ENCODE measurements at places on chromosomes 16 and 17. TPM values are rescaled to one million over a fixed set of nuclear protein-coding genes. Genes with fewer than 3 reads are reported as not detected.

MYLK3 gene
- not detected for total RNA-seq

DNA sequence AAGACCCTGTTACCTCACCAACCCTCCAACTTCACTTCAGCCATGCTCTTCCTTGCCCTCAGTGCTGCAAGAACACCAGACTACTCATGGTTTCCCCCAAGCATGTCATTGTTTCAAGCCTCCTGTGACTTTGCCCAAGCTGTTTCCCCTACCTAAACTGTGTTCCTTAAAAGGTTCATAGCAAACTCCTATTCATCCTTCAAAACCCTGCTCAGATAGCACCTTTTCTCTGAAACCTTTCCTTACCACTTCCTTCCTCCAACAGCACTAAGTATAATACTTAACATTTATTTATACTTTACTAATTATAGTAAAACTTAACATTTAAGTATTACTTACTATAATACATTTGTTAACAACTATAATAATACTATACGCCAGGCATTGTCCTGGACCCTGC is 136.2 kb downstream of the CCT6B start:
- no peak overlapping the region for H3K4me3 ChIP-seq
- no peaks in the 10 kb centered on the region for H3K36me3 ChIP-seq
- peaks cover 8% of the 10 kb centered on the region for H3K27me3 ChIP-seq
- DNase-seq: no peak
- no peak overlapping the region for H3K27ac ChIP-seq

AGRP gene
- total RNA-seq: not detected

DNA sequence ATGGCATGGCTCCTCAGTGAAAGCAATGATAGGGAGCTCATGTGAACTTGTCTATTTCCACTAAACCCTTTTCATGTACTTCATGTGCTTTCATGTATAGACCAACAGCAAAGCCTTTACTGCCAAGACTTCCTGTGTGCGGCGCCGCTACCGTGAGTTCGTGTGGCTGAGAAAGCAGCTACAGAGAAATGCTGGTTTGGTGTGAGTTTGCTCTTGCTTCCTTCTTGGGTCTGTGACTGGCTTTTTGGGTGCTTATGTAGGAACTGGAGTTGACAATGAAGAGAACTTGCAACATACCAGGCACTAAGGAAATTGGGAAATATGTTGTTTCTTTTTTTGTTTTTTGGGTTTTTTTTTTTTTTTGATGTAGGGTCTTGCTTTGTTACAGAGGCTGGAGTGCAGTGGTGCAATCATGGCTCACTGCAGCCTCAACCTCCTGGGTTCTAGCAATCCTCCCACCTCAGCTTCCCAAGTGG is 5.7 kb downstream of the SNX11 start:
- H3K27ac ChIP-seq: peak overlapping the region; percentile 83
- peaks cover 48% of the 10 kb centered on the region for H3K4me1 ChIP-seq
- no peaks in the 10 kb centered on the region for H3K27me3 ChIP-seq
- H3K4me3 ChIP-seq: peak overlapping the region; percentile 57
- peaks cover 18% of the 10 kb centered on the region for H3K36me3 ChIP-seq

- H3K4me3 ChIP-seq: no peak overlapping the region
- H3K36me3 ChIP-seq: no peaks in the 10 kb centered on the region
- H3K4me1 ChIP-seq: no peaks in the 10 kb centered on the region
- no peak overlapping the region for H3K27ac ChIP-seq
- no peaks in the 10 kb centered on the region for H3K27me3 ChIP-seq
- no peak for DNase-seq
These were observed 165.4 kb downstream of the SEC14L1 start for GRCh38 chr17:77306048-77306789.

- H3K27me3 ChIP-seq: no peaks in the 10 kb centered on the region
- no peak overlapping the region for H3K27ac ChIP-seq
- H3K4me1 ChIP-seq: peaks cover 23% of the 10 kb centered on the region
- H3K36me3 ChIP-seq: peaks cover 4% of the 10 kb centered on the region
These were observed 238.0 kb upstream of the TBX2 start for GRCh38 chr17:61161615-61162134.

DNA sequence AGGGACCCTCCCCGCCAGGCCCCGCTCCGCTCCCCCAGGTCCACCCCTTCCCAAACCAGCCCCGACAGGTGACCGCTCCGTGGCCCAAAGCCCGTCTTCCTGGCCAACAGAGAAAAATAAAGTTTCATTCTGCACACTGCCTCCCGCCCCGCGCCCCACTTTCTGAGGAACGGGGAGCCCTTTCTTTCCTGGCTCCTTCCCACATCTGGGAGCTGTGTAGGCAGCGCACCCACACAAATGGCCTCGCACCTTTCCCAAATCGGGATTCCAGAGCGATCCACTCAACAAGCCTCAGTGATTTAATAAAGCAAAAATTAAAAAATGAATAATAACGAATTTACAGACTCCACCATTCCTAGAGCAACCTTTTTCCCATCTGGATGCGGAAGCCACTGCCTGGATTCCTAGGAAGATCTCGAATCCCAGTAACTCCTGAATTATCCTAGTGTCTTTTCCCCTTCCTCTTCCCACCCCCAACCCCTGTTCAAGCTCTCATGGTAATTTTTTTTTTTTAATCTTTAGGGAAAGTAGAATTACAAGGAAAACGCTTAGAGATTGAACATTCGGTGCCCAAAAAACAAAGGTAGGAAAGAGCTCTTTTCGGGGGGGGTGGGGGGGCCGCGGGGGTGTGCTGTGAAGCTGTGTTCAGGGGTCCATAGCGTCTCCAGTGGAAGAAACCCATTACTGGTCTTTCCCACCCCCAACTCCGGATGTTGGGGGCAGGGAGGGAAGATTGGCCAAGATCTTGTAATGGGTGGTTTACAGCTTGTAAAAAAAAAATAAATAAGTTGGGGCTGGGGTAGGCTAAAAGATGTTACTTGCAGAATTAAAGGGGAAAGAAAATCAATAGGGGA is 1.6 kb downstream of the IGF2BP1 start:
- no peak for DNase-seq
- H3K27me3 ChIP-seq: peaks cover 77% of the 10 kb centered on the region
- no peak overlapping the region for H3K4me3 ChIP-seq
- H3K4me1 ChIP-seq: peaks cover 30% of the 10 kb centered on the region
- peaks cover 1% of the 10 kb centered on the region for H3K36me3 ChIP-seq

GFAP gene
- total RNA-seq: not detected

PGAP3 gene
- total RNA-seq: 8.6 TPM

EVI2A gene
- total RNA-seq: 24.5 TPM

DNA sequence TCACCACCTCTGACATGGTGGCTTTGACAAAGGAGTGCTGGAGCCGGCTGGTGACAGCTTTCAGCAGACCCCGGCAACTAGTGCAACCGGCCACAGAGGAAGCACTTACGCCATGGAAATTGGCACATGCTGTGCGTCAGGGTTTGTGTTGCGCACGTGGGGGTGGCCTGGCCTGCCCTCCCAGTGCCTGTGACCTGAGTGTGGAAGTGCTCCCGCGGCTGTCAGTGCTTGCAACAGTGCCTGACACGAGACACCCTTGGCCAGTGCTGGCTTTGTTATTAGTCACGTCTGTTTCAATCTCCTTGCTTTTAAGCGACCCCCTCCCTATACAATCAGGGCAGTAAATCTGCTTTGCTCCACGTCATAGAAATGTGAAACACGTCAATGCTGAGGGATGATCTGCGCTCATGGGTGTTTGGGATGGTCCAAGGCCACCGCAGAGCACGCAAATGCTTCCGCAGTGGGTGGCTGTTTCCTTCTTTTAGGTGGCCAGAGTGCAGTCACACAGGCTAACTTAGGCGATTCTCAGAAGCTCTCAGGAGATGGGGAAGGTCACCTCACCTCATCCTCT is 64.3 kb downstream of the PGS1 start:
- no peaks in the 10 kb centered on the region for H3K27me3 ChIP-seq
- no peak overlapping the region for H3K4me3 ChIP-seq
- H3K4me1 ChIP-seq: no peaks in the 10 kb centered on the region
- no peaks in the 10 kb centered on the region for H3K36me3 ChIP-seq
- DNase-seq: peak; percentile 29
- H3K27ac ChIP-seq: no peak overlapping the region

DNA sequence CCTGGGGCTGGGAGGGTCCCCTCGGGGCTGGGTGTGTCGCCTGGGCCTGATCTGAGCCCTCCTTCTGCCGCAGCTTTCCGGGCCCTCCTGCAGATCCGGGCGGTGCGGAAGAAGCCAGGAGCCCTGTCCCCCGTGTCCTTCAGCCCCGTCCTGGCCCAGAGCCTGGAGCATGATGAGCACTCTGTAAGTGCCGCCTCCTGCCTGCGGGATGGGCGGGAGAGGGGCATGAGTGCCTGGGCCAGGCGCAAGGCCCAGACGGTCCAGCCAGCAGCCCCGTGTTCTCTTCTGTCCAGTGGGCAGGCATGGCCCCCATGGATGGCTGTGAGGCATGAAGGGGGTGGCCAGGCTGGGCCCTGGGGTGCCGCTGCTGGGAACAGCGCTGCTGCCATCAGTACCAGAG is 16.0 kb upstream of the NUDT16L1 start:
- H3K4me1 ChIP-seq: peaks cover 24% of the 10 kb centered on the region
- peak overlapping the region; percentile 96 for H3K27ac ChIP-seq
- H3K27me3 ChIP-seq: no peaks in the 10 kb centered on the region
- H3K36me3 ChIP-seq: peaks cover 8% of the 10 kb centered on the region
- no peak for DNase-seq
- no peak overlapping the region for H3K4me3 ChIP-seq

DNA sequence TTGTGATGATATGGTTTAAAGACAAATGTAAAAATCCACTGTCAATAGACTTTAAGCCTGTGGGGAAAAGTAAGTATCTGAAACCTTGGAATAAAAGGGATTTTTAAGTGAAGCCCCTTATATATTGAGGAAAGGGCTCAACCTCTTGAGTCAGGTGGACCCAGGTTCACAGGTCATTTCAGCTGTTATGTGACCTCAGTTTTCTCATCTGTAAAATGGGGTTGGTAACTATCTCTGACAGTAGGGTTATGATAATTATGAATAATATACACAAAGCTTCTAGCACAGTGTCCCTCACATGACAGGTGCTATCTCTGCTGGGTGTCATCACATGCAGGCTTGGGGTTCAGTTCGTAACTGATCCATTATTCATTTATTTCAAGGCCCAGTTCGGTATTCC is 57.0 kb downstream of the USP10 start:
- no peak overlapping the region for H3K4me3 ChIP-seq
- H3K27ac ChIP-seq: no peak overlapping the region
- H3K36me3 ChIP-seq: peaks cover 17% of the 10 kb centered on the region

- H3K27me3 ChIP-seq: peaks cover 4% of the 10 kb centered on the region
- peak overlapping the region; percentile 10 for H3K4me3 ChIP-seq
- H3K36me3 ChIP-seq: no peaks in the 10 kb centered on the region
These were observed 7.7 kb downstream of the ITGAM start for GRCh38 chr16:31267332-31268032.

GRCh38 chr16:77250400-77250799 is 51.2 kb downstream of the SYCE1L start:
- H3K4me3 ChIP-seq: no peak overlapping the region
- H3K27me3 ChIP-seq: peaks cover 5% of the 10 kb centered on the region
- H3K27ac ChIP-seq: no peak overlapping the region
- no peak for DNase-seq
- no peaks in the 10 kb centered on the region for H3K4me1 ChIP-seq

DNA sequence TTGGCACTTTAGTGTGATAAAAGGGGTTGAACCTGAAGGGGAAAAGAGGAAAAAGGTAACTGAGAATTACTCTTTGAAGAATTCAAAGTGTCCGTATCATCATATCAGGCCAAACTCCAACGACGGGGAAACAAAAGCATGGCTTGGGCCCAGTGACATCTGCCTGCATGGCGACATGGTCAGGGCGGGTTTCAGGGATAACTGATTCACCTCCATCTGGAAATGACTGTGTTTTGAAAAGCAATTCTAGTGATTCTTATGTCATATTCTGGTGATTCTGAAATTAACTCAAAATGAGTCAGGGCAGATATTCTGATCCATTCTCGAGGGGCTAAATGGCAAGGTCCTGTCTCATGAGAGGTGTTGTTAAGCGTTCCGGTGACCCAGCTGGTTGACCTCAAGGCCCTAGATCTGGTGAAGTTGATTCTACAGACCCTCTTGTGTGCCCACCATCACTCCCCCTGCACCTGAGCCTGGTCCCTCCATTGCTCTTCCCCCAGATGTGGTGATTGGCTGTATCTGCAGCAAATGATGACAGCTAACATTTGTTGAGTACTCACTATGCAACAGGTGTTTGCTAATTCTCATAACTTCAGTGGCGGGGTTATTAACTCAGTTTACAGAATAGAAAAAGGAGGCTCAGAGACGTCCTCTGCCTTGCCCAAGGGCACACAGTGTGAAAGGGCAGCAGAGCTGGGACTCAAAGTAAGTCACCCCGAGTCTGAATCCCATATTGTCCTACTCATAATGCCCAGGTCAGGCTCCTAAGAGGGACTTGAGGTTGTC is 251.8 kb downstream of the MAF start:
- H3K4me3 ChIP-seq: no peak overlapping the region
- peaks cover 17% of the 10 kb centered on the region for H3K4me1 ChIP-seq
- peak; percentile 62 for DNase-seq
- no peaks in the 10 kb centered on the region for H3K27me3 ChIP-seq

DNA sequence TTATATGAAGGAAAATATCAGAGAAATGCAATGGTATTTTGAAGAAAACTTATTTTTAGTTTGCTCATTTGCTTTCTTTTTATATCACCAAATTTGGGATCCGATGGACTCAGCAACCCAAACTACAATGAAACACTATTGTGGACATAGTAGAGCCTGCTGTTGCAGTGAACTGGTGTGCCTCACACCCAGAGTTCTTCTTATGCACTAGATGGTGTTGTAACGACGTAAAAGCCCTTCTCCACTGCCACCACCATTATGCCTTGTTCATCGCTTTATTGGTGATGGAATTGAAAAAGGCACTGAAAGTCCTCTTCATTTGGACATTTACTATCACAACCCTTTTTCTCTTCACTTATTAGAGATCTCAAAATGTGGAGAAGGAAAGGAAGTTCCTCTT is 381.3 kb downstream of the CDH8 start:
- no peaks in the 10 kb centered on the region for H3K27me3 ChIP-seq
- no peak for DNase-seq
- no peak overlapping the region for H3K4me3 ChIP-seq
- no peaks in the 10 kb centered on the region for H3K36me3 ChIP-seq

- H3K4me3 ChIP-seq: peak overlapping the region; percentile 84
- H3K36me3 ChIP-seq: no peaks in the 10 kb centered on the region
- peak overlapping the region; percentile 82 for H3K27ac ChIP-seq
- peaks cover 24% of the 10 kb centered on the region for H3K4me1 ChIP-seq
- H3K27me3 ChIP-seq: no peaks in the 10 kb centered on the region
- DNase-seq: no peak
These were observed 1.6 kb upstream of the DECR2 start for GRCh38 chr16:400061-400591.

Measured in activated CD4-positive, alpha-beta memory T cell treated with anti-CD3 and anti-CD28 coated beads for 36 hours (primary cell).